NCI-H187 treated with DMSO at 0.1 percent for 48 hours (cell line): ENCODE measurements at places on chromosomes 2 and 18.

GRCh38 chr2:55766947-55767346, 73.3 kb upstream of the PNPT1 start:
- DNase-seq = no peak

- DNase-seq = no peak
Observed at GRCh38 chr2:152583512-152584229, 133.6 kb downstream of the PRPF40A start.

- DNase-seq = no peak
Observed at GRCh38 chr2:231533777-231534125, 3.5 kb upstream of the NMUR1 start.

- no peak for DNase-seq
Observed at GRCh38 chr2:191544461-191545062, 133.4 kb upstream of the NABP1 start.
